ENCODE measurements at places on chromosomes 5 and 9.
A peak's percentile ranks its signal among the peaks of the same experiment; 100 is the strongest.

DNA sequence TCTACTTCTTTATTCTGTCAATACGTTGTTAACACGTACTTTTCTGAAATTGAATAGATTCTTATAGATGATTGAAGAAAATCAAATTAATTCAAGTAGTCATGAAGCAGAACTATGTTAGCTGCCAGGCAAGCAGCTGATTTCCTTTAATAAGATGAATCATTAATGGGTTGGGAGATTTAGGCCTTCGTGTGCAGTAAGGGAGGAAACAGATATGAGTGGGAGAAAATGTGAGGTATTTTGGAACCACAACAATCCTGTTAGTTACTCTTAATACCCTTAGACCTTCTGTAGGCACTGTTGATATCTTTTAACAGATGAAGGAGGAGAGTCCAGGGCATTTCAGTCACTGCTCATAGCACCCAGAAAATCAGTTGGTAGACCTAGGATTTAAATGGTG is 121.0 kb downstream of the AOPEP start:
- DNase-seq: no peak

GRCh38 chr9:126829035-126829434 is 24.2 kb downstream of the ZBTB43 start:
- peak; percentile 4 for DNase-seq

- no peak for DNase-seq
Observed at GRCh38 chr9:116717150-116717549, 30.0 kb downstream of the TRIM32 start.

DNA sequence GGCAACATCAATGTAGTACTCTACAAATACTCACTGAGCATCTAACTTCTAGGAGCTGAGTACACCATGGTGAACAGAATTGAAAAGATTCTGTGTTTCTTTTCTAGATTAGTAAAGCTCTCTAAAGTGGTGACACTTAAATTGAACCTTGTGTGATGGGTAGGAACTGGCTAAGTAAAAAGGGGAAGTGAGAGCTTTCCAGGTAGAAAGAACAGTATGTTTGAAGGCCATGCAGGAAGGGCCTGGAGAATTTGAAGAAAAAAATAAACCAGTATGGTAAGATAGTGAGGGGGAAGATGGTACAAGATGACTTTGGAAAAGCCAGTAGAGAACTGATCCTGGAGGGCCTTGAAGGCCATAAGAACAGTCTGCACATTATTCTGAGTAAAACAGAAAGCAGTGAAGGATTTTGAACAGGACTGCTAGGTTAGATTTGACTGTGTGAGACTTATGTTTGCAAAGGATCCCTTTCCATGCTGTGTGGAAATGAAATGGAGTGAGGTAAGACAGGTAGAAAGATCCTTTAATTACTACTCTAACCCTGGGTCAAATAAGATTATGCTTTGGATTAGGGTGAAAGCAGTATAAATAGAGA is 46.7 kb upstream of the UBQLN1 start:
- no peak for DNase-seq

DNA sequence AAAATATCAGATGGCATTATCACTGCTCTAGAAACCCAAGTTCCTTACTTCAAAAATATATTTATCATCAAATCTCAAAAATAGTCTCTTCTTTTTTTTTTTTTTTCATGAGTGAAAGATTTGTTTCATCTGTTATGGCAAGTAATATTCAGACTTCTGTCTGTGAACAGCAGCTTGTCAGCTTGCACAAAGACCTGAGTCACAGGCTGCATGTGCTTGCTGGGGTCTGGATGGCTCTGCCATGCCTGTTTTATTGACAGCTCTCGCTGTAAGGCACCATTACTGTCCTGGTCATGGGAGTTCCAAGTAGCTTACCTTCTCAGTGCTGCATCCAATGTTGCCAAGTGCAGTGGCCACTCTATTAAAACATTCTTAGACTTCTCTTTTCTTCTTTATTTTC is 456.4 kb downstream of the GADD45G start:
- no peak for DNase-seq

DNA sequence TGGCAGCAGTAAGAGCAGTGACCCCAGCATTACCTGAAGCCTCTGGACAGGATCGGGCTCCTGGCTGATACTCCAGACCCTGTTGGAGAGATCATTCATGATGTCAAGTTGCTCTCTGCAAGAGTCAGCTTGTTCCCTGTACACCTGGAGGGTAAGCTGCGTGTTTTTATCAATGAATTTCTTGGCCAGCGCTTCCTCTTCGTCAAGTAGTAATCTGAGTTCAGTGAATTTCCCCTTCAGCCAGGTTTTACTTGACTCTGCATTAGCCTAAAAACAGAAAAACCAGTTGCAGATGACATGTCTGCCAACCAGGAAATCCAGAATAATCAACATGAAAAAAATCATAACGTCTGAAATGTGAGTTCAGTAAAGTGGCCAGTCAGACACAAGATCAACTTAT is 19.1 kb downstream of the TRIM14 start:
- DNase-seq: no peak

- no peak for DNase-seq
Observed at GRCh38 chr9:105483618-105484017, 35.8 kb downstream of the FSD1L start.

GRCh38 chr9:86464242-86464641 is 110.0 kb upstream of the TUT7 start:
- no peak for DNase-seq

DNA sequence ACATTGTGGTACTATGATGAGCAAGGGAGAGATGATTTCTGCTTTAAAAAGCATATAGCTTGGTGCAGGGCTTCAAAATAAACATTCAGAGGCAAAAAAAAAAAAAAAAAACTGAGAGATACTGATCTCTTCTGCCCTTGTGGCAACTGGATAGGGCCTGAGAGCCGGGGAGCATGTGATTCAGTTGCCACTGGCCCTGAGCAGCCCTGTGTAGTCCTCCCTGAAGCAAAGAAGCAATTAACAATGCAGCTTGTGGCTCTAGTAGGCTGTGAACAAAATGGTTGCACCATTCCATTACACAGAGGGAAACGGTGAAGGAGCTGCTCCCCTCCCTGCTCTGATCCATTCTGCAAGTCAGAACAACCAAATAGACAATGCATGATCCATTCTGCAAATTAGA is 347.5 kb upstream of the DAB2 start:
- DNase-seq: no peak

- DNase-seq: no peak
Observed at GRCh38 chr5:146238973-146239372, 35.6 kb downstream of the RBM27 start.

- DNase-seq: no peak
Observed at GRCh38 chr5:80185095-80185494, 70.8 kb downstream of the SERINC5 start.
